Left ventricle myocardium inferior (tissue), 1 donor: ENCODE measurements at places on chromosomes 11 and 22. TPM values are rescaled to one million over a fixed set of nuclear protein-coding genes. Genes with fewer than 3 reads are reported as not detected.

DNA sequence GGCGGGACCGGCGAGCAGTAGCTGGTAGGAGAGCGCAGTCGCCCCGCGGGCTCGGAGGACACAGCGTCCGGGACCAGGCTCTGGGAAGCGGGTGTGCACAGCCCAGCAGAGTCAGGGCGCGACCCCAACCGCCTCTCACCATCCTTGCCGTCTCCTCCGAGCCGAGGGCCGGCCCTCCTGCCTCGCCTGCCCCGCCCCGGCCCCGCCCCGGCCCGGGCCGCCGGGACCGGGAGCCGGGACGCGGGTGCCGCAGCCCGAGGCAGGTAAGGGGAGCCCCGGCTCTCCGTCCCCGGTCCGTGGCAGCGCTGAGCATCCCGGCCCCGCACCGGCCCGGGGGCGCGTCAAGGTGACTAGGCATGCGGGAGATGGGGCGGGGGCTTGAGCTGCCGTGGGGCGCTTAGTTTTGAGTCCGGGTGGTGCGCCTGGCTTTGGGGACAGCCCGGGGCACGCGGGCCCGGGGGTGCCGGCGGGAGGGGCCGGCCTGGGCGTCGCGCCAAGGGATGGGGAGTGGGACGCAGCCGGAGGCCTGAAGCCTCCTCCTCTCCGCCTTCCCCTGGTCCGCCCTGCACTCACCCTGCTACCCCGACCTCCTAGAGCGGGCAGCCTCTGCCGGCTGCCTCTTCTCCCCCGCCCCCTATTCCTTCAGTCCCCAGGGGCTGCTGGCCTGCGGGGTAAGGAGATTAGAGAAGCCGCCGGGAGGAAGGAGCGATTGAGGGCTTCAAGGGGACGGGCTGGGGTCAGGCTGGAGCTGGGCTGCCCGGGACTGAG is at the start of gene ABCG4:
Gene ABCG4 (plus strand): TSS at position 35 of the 768 bp plus-strand sequence. CDS start 914 bp downstream, outside the sequence.
- H3K4me1 ChIP-seq, result peaks cover 18% of the 10 kb centered on the region
- H3K27ac ChIP-seq, result no peak within 1 kb of the TSS
- peak; percentile 27 for DNase-seq

- peaks cover 25% of the 10 kb centered on the region for H3K36me3 ChIP-seq
- peak overlapping the region; percentile 5 for H3K27ac ChIP-seq
- no peaks in the 10 kb centered on the region for H3K27me3 ChIP-seq
Measured at GRCh38 chr22:20463324-20464095, 25.9 kb upstream of the SCARF2 start.

DNA sequence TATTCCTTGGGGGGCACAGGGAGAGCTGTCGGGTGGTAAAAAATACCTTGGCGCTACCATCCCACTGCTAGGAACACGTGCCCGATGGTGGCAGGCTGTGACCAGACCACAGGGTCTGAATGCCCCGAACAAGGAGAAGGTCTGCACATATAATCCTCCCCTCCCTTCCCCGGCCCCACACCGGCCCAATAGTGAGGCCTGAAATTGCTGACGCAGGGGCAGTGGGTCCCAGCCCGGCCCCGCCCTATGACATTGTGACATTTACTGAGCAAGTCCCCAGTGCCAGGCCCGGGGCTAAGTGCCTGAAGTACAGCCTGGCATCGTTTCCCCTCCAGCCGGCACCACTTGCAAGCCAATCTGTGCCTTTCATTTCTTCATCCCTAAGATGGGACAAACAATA is 19.5 kb downstream of the MN1 start:
- no peaks in the 10 kb centered on the region for H3K36me3 ChIP-seq
- no peak overlapping the region for H3K4me3 ChIP-seq
- peak overlapping the region; percentile 64 for H3K27ac ChIP-seq

DNA sequence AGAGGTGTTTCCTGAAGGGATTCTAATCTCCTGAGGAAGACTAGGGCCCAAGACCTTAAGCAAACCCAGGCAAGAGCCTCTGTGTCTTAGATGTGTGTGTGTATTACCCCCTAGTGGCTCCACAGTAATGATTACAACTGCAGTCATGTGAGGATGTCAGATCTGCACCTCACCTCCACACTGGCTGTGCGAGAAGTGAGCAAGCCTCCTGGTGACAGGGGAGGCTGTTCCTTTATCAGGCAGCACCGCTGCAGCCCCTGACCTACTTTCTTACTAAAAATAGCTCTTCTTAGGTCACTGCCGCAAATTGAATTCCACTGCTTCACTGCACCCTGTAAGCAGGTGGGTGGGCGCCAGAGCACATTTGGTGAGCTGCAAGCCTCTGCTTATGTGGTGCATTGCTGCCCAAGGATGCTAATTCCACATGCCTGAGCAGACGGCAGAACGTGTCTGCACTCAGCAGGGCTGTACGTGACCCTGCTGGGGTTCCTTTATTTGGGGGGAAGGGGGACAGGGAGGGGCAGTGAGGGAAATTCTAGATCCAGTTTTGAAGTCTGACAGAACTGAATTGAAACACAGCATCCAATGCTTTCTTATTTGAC is 112.4 kb downstream of the KCNC1 start:
- no peak overlapping the region for H3K27ac ChIP-seq
- no peak for DNase-seq
- peaks cover 24% of the 10 kb centered on the region for H3K4me1 ChIP-seq
- no peak overlapping the region for H3K4me3 ChIP-seq
- H3K27me3 ChIP-seq, result no peaks in the 10 kb centered on the region

GRCh38 chr11:36035454-36035853 is 91.6 kb downstream of the LDLRAD3 start:
- no peaks in the 10 kb centered on the region for H3K36me3 ChIP-seq
- DNase-seq, result no peak
- no peak overlapping the region for H3K27ac ChIP-seq
- peaks cover 20% of the 10 kb centered on the region for H3K4me1 ChIP-seq

GRCh38 chr11:93244018-93244417 is 46.2 kb upstream of the SLC36A4 start:
- no peaks in the 10 kb centered on the region for H3K27me3 ChIP-seq
- no peak overlapping the region for H3K4me3 ChIP-seq
- DNase-seq, result no peak
- no peaks in the 10 kb centered on the region for H3K36me3 ChIP-seq
- no peaks in the 10 kb centered on the region for H3K4me1 ChIP-seq

DNA sequence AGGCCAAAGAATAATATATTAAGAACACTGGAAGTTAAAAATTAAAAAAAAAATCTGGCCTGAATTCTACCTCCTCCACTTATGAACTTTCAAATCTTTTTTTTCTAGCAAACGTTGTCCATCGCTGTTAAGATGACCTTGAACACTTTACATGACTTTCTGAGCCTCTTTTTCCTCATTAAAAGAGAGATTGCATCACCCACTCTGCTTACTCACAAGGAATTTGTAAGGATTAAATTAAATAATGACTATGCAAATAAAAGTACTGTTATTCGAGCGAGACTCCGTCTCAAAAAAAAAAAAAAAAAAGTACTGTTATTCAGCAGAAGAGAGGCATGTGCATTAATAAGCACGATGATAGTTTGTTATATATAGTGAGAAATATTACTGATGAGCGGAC is 285.1 kb upstream of the CCDC90B start:
- H3K4me1 ChIP-seq, result no peaks in the 10 kb centered on the region
- H3K4me3 ChIP-seq, result no peak overlapping the region
- H3K36me3 ChIP-seq, result no peaks in the 10 kb centered on the region
- no peak for DNase-seq

DNA sequence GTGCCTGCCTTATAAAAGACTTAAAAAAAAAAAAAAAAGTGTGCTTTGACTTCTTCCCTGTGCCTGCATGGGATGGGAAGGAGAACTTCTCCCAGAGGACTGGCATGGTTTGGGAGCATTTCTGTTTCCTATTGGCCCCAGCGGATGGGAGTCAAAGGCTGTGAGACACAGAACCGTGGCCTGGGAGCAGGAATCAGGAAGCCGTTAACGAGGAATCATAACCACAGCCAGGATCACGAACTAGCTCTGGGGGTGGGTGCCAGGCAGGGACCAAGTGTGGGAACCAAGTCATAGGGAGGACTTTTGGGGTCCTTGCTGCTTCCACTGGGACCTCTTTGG is 526 bp downstream of the C1QTNF6 start:
- H3K4me3 ChIP-seq, result peak overlapping the region; percentile 58
- H3K4me1 ChIP-seq, result peaks cover 49% of the 10 kb centered on the region
- peak overlapping the region; percentile 86 for H3K27ac ChIP-seq
- DNase-seq, result no peak

DNA sequence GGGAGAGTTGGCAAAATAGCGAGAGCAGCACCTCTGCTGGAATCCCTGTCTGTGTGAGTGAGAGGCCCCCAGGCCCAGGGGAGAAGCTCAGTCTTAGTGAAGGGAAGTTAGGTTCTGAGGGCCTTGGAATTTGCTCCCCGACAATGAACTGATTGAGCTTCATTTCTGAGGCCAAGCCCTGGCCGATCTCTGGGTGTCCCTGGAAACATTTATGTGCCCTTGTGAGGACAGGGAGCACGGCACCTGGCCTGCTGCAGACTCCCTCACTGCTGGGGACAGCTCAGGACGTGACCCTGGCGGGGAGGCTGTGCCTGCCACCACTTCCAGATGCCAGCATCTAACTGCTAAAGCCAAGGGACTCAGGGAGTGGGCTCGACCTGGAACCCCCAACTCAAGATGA is 52.0 kb downstream of the ARHGAP8 start:
- no peak overlapping the region for H3K27ac ChIP-seq
- H3K36me3 ChIP-seq, result no peaks in the 10 kb centered on the region
- H3K4me1 ChIP-seq, result no peaks in the 10 kb centered on the region

DNA sequence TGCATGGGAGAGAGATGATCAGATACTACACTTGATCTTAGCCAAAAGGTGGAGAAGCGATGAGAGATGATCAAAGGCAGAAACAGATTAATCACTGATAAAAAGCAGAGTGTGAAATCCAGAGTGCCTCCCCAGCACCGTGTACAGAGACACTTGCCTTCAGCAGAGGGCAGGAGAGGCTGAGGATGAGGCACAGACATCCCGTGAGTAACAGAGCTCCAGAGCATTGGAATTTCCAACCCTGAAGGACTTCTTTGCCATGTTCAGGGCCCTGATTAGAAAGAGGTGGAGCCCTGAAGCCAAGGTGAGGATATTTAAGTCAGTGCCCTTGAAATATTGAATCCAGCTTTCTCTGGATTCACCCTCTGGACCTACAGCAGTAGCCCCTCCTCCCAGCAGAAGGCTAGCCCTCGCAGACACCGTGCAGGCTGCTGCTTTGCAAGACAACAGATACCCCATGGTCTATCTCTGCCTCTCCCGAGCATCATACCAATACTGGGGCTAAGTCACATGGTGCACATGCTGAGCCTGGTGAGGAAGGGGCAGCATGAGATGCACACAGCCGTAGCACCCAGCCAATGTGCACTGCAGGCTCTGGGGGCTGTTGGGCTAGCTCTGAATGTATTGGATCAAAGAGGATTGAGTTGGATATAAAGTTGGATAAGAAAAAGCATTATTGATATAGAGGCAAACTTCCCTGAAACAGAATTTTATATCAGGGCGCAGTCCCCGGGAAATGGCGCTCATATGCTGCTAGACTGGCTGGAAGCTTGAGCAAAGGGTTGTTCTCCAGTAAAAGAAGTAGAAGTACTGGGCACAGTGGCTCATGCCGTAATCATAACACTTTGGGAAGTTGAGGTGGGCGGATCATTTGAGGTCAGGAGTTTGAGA is 200.3 kb upstream of the B3GAT1 start:
- H3K4me1 ChIP-seq, result no peaks in the 10 kb centered on the region
- H3K36me3 ChIP-seq, result no peaks in the 10 kb centered on the region
- H3K27me3 ChIP-seq, result peaks cover 74% of the 10 kb centered on the region
- H3K4me3 ChIP-seq, result no peak overlapping the region
- no peak for DNase-seq
- H3K27ac ChIP-seq, result no peak overlapping the region

GRCh38 chr11:9060700-9061111 is 30.7 kb downstream of the SCUBE2 start:
- no peak overlapping the region for H3K4me3 ChIP-seq
- H3K36me3 ChIP-seq, result no peaks in the 10 kb centered on the region
- H3K4me1 ChIP-seq, result no peaks in the 10 kb centered on the region

- H3K4me3 ChIP-seq, result peak overlapping the region; percentile 57
- peaks cover 96% of the 10 kb centered on the region for H3K4me1 ChIP-seq
- H3K36me3 ChIP-seq, result peaks cover 28% of the 10 kb centered on the region
- DNase-seq, result no peak
Measured at GRCh38 chr11:114159320-114159719, 99.8 kb downstream of the ZBTB16 start.

GRCh38 chr11:47415949-47416472 is 7.6 kb downstream of the SLC39A13 start:
- peaks cover 53% of the 10 kb centered on the region for H3K4me1 ChIP-seq
- H3K27ac ChIP-seq, result peak overlapping the region; percentile 91
- peak; percentile 86 for DNase-seq
- no peak overlapping the region for H3K4me3 ChIP-seq
- no peaks in the 10 kb centered on the region for H3K27me3 ChIP-seq

DNA sequence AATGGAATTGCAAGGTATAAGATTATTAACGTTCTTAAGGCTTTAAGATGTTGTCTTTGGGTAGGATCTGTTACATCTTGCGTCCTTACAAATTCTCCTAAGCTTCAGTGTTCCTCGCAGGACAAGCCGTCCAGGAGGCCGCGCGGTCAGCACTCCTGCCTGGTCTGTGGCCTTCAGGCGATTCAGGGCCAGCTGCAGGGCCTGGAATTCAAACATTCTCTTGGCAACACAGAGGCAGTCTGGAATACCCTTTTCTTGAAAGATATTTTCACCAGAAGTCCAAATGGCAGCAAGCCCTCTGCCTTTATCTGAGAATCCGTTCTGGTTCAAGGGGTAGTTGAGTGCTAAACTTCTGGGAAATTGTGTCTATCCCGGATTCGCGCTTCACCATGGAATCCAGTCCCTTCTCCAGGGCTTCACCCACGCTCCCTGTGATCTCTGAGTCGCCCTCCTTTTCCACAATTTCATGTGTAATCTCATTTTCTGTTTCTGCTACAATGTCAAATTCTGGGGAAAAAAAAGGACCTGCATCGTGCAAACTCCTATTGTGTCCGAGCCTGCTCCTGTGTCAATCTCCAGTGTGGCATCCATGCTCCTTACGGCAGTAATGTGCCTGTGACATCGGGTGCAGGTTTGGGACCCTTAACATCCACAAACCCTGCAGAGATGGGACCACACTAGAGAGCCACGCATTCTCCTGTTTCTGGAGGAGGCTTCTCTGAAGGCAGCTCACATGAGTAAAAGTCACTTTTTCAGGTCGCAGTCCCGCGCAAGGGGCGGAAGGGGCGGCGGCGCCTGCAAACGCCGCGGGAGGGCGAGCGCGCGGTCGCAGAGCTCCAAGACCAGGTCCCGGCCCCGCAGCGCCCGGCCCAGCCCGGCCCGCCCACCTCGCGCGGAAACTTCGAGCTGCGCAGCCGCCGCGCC is 25.4 kb upstream of the SORL1 start:
- no peaks in the 10 kb centered on the region for H3K36me3 ChIP-seq
- H3K4me1 ChIP-seq, result peaks cover 9% of the 10 kb centered on the region
- DNase-seq, result peak; percentile 57
- peak overlapping the region; percentile 59 for H3K4me3 ChIP-seq
- peaks cover 12% of the 10 kb centered on the region for H3K27me3 ChIP-seq
- peak overlapping the region; percentile 27 for H3K27ac ChIP-seq

- no peaks in the 10 kb centered on the region for H3K27me3 ChIP-seq
- H3K4me3 ChIP-seq, result no peak overlapping the region
Measured at GRCh38 chr22:36149441-36149840, 11.1 kb downstream of the APOL3 start.

Gene FOLR3
- total RNA-seq, result 1.7 TPM

Gene HTR3B
- not detected for total RNA-seq

Gene SHANK2
- total RNA-seq, result 0.27 TPM

Gene E2F8
- total RNA-seq, result 3.6 TPM

Gene ZNF280A
- total RNA-seq, result not detected

Gene MS4A4A
- 13.9 TPM for total RNA-seq

Gene FERMT3
- total RNA-seq, result 5.4 TPM
